BE2C (cell line): ENCODE measurements at places on chromosomes 5 and 9.

- no peak for DNase-seq
Measured at GRCh38 chr5:65776441-65777141, 54.6 kb downstream of the NLN start.

DNA sequence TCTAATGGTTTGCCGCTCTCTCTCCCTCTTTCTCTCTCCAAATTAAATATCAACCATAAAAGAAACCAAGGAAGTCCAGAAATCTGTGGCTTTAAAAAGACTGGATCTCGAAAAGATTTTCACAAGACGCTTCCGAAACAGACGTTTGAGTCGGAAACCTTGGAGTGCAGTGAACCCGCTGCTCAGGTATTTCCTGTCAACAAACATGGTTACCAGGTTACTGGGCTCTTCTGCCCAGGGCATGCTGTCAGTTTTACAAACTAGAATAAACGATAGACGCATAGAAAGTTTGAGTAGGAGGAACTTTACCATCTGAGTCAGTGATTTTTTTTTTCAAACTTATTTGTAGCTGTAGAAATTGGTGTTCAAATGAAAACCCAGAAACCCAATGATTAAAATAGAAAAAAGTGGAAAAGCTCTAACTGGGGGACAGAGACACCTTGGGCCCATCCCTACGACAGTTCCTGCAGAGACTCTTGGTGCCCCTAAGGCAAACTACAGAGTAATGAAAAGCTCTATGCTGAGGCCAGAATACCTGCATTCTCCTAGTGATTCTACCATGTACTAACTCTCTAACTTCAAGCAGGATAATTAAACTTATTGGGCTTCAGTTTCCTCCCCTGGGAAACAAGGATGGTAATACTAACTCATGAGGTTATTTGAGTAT is 90.0 kb downstream of the DOCK8 start:
- no peak for DNase-seq

DNA sequence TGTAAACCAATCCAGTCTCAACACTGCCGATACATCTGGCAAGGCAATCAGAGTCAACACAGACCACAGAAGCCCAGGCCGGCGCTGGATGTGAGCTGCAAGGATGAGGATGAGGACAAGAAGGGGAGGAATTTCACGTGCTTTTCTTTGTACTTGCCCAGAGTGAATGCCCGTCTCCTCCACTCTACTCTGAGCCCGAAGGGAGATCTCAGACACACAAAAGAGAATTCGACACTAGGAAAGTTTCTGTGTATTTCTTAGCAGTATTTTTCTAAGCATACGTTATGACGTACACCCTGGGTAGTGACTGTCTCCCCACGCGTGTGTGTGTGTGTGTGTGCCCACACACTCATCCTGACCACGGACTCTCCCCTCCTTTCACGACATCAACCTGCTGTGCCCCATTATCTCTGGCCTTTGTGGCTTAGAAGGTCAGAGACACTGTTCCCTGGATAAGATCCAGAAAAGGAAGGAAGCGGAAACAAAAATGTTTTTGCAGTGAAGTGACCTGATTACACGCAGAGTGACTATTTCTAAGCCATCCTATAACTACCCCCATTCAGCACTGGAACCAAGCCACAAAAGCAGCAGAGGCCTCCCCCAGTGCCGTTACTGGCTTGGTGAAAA is 227.3 kb upstream of the DAPK1 start:
- DNase-seq: no peak

- no peak for DNase-seq
Measured at GRCh38 chr5:635306-636055, 23.3 kb downstream of the CEP72 start.
